IMR-90 (cell line): ENCODE measurements at places on chromosomes 5 and 9. TPM values are rescaled to one million over a fixed set of nuclear protein-coding genes. Genes with fewer than 3 reads are reported as not detected.

Gene LCN1
- polyA plus RNA-seq: not detected in 2 replicates

Gene SIT1
- polyA plus RNA-seq: not detected in 2 replicates

Gene AFAP1L1
- 2.9 and 3.3 TPM in 2 replicates for polyA plus RNA-seq

Gene MEF2C
- 1.4 and 1.5 TPM in 2 replicates for polyA plus RNA-seq

Gene GLDC
- polyA plus RNA-seq: 0.13 and 0.50 TPM in 2 replicates

Gene GBGT1
- 2.4 and 3.2 TPM in 2 replicates for polyA plus RNA-seq

Gene OR1Q1
- polyA plus RNA-seq: not detected in 2 replicates

Gene NPR3
- polyA plus RNA-seq: 23.2 and 24.6 TPM in 2 replicates

Gene MACIR
- polyA plus RNA-seq: 10.4 and 11.1 TPM in 2 replicates

Gene CDC20B
- polyA plus RNA-seq: not detected in 2 replicates

Gene TPD52L3
- not detected in 2 replicates for polyA plus RNA-seq

Gene C5orf52
- polyA plus RNA-seq: not detected in 2 replicates

Gene TLE1
- 51.0 and 52.9 TPM in 2 replicates for polyA plus RNA-seq

Gene PDZD2
- under 0.01 and 0.02 TPM in 2 replicates for polyA plus RNA-seq

Gene EIF4E1B
- not detected in 2 replicates for polyA plus RNA-seq

Gene LIFR
- polyA plus RNA-seq: 1.6 and 1.9 TPM in 2 replicates

Gene ZNF367
- 1.0 and 1.1 TPM in 2 replicates for polyA plus RNA-seq

Gene NKD2
- polyA plus RNA-seq: not detected in 2 replicates

Gene IGIP
- 0.83 and 1.2 TPM in 2 replicates for polyA plus RNA-seq

Gene IRX4
- not detected in 2 replicates for polyA plus RNA-seq

Gene CRB2
- polyA plus RNA-seq: not detected in 2 replicates

Gene CNTNAP3B
- polyA plus RNA-seq: 1.3 and 2.1 TPM in 2 replicates

Gene NAIP
- polyA plus RNA-seq: 1.3 and 2.2 TPM in 2 replicates

Gene SCGB3A2
- polyA plus RNA-seq: not detected in 2 replicates

Gene NACC2
- 19.0 and 21.2 TPM in 2 replicates for polyA plus RNA-seq

Gene SLC27A6
- polyA plus RNA-seq: 0.02 TPM in 1 of 2 replicates, not detected in the other
